Coronary artery (tissue), 2 donors: ENCODE measurements at places on chromosomes 7 and 10.

DNA sequence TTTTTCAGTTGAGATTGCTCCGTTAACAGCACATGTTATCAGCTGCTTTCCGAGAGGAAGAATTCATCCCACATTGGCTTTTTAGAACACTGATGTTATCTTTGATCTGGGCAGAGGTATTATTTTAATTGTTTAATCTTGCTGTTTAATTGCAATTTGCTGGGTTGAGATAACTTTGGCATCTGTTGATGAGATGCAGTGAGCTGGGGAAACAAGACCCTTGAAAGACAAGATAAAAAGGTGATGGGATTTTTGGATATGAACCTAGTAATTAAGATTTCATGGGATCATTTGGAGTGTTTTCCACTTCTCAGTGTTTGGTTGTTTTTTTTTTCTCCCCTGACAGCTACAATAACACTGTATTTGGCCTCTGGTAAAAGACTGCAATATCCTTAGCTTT, 4.5 kb downstream of the CELF2 start:
- DNase-seq, result no peak

DNA sequence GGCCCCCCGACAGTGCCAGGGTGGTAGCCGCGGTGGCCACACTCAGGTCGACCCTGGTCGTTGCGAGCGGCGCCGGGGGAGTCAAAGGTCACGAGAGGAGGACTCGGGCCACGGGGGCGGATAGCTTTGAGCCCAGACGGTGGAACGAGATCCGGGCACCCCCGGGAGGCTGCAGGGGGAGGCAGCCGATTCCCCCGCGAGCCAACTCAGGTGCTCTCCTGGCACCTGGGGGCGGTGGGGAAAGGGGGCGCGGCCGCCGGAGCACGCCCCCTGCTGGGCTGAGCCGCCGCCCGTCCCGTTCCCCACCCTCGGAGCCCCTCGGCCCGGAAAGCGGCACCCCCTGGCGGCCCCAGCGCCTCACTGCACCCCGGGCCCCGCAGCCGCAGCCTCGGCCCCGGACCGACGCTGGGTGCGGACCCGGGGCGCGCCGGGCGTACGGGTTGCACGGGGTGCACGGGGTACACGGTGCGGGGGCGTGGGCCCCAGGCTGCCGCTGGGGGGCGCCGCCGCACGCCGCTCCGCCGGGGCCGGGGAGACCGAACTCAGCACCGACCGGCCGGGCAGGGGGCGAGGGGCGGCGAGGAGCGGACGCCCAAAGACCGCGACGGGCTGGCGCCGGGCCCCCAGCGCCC, 521 bp upstream of the NYAP1 start:
- no peak for DNase-seq

DNA sequence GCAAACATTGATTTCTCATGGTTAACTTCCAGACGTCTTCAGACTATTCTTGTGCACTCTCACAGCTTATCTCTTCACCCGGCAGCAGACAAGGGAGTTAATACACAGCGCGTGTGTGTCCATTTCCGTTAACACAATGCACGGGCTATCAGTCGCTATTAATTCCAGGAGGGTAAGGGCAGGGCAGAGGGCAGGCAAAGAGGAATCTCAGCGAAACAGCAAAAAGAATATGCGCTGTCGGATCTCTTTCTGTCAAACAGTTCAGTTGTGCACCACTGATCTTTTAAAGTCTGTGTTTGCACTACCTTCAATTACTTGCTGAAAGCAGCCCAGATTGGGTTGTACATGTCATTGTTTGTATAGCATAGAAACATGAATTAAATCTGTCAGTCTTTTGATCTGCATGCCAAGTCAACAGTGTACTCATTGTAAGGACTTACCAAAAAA, 41.1 kb upstream of the CABCOCO1 start:
- no peak for DNase-seq

GRCh38 chr7:129858490-129858889, 94.3 kb downstream of the UBE2H start:
- no peak for DNase-seq

DNA sequence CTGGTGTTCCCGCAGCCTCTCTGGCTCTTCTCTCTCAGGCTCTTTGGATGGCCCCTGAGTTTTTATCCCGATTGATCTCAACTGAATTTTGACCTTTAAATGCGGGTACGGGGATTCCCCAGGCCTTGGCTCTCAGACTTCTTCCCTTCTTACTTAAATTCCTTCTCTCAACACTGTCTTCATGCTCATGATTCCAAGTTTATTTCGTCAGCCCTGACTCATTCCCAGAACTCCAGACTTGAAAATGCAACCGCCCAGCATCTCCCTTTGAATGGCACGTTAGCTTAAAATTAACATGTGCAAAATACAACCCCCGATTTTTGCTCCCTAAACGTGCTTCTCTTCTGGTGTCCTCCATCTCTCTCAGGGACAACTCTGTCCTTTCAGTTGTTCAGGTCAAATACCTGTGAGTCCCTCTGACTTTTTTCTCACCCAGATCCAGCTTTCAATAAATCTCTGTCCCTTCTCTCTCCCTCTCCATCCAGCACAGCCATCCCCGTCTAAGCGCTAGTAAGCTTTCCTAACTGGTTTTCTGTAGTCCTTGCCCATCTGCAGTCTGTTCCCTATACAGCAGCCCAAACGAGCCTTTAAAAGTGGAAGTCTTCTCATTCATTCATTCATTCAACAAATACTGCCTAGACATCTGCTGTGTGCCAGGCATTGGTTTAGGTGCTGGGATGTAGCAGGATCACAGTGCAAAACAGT, 7.1 kb downstream of the HECW1 start:
- DNase-seq, result no peak

DNA sequence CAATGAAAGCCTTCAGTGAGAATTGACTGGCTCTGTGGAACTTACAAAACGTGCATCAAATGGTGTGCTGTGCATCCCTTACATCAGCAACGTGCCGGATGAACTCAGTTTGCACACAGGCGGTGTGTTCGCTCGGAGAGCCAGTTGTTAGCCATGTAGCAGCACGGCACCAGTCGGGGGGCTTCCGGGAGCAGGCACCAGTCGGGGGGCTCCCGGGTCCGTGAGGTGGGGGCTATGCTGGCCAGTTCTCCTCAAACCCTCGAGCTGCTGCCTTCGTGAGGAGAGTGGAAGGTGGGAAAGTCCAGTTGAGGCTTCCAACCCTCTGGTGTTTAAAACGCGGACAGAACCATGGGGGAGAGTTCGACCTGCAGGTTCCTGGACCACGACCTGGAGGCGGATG, 34.9 kb upstream of the UTF1 start:
- DNase-seq, result no peak

GRCh38 chr7:28532181-28532580, 119.9 kb downstream of the CREB5 start:
- no peak for DNase-seq

DNA sequence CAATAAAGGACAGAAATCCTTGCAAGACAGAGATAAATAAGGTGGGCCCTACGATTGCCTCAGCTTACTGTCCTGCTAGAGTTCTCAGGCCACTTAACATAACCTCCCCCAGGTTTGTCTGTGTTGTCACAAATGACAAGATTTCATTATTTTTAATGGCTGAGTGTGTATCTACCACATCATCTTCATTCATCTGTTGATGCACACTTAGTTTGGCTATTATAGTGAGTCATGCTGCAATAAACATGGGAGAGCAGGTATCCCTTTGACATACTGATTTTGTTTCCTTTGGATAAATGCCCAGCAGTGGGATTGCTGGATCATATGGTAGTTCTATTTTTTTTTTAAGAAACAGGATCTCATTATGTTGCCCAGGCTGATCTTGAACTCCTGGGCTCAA, 60.6 kb downstream of the PRTFDC1 start:
- DNase-seq, result no peak

DNA sequence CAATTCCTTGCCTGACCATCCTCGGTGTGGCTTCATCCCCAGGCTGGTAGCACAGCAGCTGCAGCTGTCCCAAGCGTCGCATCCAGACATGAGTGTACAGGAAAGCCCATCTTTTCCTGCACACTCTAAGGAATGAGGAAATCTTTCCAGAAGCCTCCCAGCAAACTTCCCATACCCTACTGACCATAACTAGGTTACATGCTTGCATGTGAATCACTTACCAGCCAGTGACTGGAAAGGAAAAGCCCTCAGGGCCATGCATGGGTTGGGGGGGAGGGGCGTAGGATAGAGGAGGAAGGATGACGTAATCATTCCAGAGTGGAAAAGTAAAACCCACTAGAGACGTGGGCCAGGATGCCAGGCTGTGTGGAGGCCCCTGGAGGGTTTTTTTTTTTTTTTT, 18.9 kb upstream of the ZNF212 start:
- no peak for DNase-seq

DNA sequence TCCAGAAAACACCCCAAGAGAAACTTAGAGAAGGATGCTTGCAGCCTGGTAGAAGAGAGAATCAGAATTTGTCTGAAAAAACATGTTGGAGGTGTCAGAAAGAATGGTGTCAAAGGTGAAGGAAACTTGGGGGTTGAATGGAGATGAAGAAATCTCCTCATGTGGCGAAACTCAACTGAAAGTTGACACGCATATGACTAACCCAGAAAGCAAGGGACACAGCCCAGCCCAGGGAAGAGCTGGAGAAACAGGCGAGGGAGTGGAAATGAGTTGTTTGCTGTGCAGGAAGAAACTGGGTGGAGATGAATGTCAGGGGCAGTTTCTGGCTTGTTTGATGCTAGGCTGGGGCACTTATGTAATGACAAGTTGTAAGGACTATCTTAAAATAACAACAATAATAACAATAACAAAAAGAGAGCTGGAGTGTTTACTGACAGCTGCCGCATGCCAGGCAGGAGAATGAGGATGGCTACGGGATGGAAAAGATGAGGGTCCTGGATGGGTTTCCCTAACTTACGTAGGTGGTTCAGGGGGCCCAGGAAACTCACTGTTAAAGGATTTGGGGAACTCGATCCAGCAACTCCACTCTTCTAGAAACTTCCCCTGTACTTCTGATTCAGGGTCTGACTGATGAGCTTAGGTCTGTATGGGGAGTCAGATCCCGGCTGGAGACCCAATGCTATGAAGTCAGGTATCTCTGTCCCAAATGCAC, 57.4 kb downstream of the MAP3K8 start:
- DNase-seq, result no peak

- DNase-seq, result no peak
Observed at GRCh38 chr10:125411724-125412123, 251.4 kb upstream of the CTBP2 start.

DNA sequence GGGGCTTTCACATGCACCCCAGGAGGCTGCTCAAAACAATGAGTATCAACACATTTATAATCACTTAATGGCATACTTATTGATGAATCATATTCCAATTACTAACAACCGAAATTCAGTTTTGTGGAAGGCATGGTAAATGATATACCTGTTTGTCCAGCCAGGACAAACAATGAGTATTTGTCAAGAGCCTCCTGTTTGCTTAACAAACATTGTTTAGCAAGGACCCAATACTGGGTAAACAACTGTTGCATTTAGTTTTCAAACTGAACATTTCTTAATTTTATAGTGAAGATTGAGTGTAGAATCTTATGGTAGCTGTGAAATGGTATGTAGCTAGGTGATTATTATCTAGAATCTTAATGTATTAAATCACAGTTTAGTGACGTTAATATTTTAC, 473.7 kb downstream of the ATRNL1 start:
- DNase-seq, result no peak

DNA sequence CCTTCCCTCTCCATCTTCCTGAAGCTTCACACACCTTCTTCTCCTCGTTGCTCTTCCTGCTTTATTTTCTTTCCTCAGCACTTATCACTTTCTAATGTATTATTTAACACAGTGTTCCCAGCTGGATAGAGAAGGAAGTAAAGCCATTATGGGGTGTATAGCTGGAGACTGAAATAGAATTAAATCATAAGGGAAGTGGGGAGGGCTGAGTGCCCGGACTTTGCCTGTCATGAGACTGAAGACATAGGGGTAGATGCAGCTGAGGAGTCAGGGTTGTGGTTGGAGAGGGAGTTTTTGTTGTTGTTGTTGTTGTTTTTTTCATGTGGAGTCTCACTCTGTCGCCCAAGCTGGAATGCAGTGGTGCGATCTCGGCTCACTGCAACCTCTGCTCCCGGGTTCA, 65.3 kb downstream of the GALNT11 start:
- DNase-seq, result no peak

DNA sequence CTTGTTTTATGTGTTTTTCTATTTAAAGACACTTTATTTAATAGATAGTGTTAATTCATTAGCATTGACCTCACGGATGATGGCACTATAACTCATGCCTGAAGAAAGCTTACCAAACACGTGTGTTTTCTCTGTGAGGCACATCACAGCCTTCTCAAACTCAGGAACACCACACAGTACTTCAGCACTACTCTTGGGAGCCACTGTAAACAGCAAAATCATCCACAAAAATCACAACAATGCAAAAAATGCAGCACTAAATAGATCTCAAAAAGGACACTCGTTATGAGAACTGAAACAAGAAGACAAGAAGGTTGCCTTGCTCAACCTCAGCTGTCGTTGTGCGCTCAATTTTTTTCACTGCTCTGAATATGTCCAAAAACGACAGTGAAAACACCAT, 12.0 kb upstream of the PARP12 start:
- no peak for DNase-seq

GRCh38 chr7:80876894-80877414, 41.9 kb downstream of the SEMA3C start:
- DNase-seq, result no peak

- no peak for DNase-seq
Observed at GRCh38 chr10:2921956-2922680, 145.2 kb upstream of the PFKP start.

- DNase-seq, result no peak
Observed at GRCh38 chr7:131652194-131652593, 95.8 kb upstream of the PODXL start.

GRCh38 chr10:22185586-22185985, 32.2 kb downstream of the EBLN1 start:
- DNase-seq, result no peak
